Liver (tissue), 10 donors: ENCODE measurements at places on chromosomes 16 and 17. TPM values are rescaled to one million over a fixed set of nuclear protein-coding genes. Genes with fewer than 3 reads are reported as not detected.

The FGF11 gene
- 0.19 TPM for total RNA-seq

- no peak for DNase-seq
- no peaks in the 10 kb centered on the region for H3K36me3 ChIP-seq
- H3K4me1 ChIP-seq, result peaks cover 5% of the 10 kb centered on the region
- H3K27me3 ChIP-seq, result no peaks in the 10 kb centered on the region
- H3K27ac ChIP-seq, result no peak overlapping the region
Observed at GRCh38 chr16:426906-427249, 1.4 kb downstream of the RAB11FIP3 start.

DNA sequence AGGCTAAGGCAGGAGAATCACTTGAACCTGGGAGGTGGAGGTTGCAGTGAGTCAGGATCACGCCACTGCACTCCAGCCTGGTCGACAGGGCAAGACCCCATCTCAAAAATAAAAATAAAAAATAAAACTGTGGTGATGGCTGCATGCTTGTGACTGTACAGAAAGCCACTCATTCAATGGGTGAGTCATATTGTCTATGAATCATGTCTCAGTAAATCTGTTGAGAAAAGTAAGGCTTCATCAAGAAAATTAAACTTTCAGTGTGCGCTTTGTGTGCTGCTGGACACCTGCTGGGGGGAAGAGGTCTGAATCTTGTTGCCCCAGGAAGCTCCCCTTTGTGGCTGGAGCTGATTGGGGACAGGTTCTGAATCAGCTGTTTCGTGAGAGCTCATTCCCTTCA is 11.3 kb downstream of the NUBP1 start:
- no peaks in the 10 kb centered on the region for H3K4me1 ChIP-seq
- DNase-seq, result no peak
- no peaks in the 10 kb centered on the region for H3K27me3 ChIP-seq
- H3K36me3 ChIP-seq, result peaks cover 60% of the 10 kb centered on the region
- H3K27ac ChIP-seq, result no peak overlapping the region

DNA sequence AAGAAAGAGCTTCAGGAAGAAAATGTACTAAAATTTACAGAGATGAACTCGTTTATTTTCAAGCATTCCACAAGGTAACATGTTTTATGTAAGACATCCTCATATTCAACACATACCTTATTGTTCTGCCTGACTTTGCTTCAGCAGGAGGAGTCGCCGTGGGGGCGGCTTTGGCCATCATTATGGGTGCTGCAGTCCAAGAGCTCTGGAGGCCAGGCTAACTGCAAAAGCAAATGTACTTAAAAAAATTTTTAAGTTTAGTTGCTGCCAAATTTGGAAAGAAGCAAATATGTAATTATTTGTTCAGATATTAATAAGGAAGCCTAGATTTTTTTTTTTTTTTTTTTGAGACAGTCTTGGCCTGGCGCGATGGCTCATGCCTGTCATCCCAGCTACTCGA is 4.1 kb upstream of the SPG7 start:
- H3K27me3 ChIP-seq, result no peaks in the 10 kb centered on the region
- no peak overlapping the region for H3K4me3 ChIP-seq
- no peak overlapping the region for H3K27ac ChIP-seq
- H3K36me3 ChIP-seq, result no peaks in the 10 kb centered on the region

The EFCAB13 gene
- 2.6 TPM for total RNA-seq

The KRTAP3-2 gene
- not detected for total RNA-seq

GRCh38 chr16:83989300-83989699 is 21.3 kb downstream of the NECAB2 start:
- H3K27me3 ChIP-seq, result no peaks in the 10 kb centered on the region
- H3K27ac ChIP-seq, result no peak overlapping the region
- H3K4me3 ChIP-seq, result no peak overlapping the region
- H3K4me1 ChIP-seq, result no peaks in the 10 kb centered on the region

- no peaks in the 10 kb centered on the region for H3K4me1 ChIP-seq
- H3K4me3 ChIP-seq, result no peak overlapping the region
- H3K27me3 ChIP-seq, result no peaks in the 10 kb centered on the region
- DNase-seq, result no peak
Observed at GRCh38 chr17:57016764-57017116, 38.8 kb downstream of the SCPEP1 start.

DNA sequence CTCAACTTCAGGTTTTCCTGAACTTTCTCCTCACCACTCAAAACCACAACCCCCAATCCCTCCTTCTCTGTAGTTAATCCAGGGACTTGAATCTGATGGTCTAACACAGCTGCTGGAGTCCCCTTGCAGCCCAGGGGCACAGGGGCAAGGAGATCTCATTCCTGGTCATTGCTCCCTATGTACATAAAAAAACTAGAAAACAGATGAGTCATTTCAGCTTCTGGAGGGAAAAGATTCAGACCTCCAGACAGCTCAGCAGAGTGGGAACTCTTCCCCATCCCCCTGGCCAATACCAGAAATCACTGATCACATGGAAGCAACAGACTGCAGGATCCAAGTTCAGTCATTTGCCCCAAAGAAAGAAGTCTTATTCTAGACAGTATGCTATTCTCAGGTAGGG is 62.1 kb downstream of the DYNLRB2 start:
- H3K4me3 ChIP-seq, result no peak overlapping the region
- no peaks in the 10 kb centered on the region for H3K27me3 ChIP-seq
- H3K27ac ChIP-seq, result no peak overlapping the region
- peaks cover 6% of the 10 kb centered on the region for H3K36me3 ChIP-seq
- H3K4me1 ChIP-seq, result no peaks in the 10 kb centered on the region

The ABCA10 gene
- 5.5 TPM for total RNA-seq

The KAT2A gene
- total RNA-seq, result 5.1 TPM

The ABCC3 gene
- total RNA-seq, result 10.5 TPM

DNA sequence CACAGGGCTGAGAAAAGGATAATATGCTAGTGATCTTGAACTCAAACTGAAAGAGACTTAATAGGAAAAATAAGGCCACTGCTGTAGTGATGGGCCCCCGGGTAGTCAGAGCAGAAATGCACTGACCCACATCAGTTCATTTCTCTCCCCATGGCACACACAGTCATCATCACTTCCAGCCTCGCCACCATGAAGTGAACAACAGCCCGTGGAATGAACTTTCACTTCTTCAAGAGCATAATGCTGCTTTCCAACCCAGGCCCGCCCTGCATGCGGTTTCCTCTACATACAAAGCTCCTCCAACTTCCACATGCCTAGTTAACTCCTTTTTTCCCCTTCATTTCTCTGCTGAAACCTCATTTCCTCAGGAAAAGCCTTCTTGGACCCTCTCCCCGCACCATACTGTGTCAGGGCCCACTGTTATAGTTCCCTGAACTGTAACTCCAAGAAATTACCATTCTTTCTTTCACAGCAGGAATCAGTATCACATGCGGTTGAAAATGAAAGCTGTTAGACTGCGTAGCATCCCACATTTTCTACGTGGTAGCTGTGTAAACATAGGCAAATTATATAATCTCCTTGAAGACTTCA is 65.8 kb upstream of the SMIM36 start:
- no peak overlapping the region for H3K4me3 ChIP-seq
- no peaks in the 10 kb centered on the region for H3K36me3 ChIP-seq
- no peak for DNase-seq
- peak overlapping the region; percentile 68 for H3K27ac ChIP-seq
